ENCODE measurements at places on chromosomes 16 and 17.
A peak's percentile ranks its signal among the peaks of the same experiment; 100 is the strongest.

- no peak for DNase-seq
Measured at GRCh38 chr17:45761957-45762565, 22.1 kb upstream of the CRHR1 start.

- DNase-seq = peak; percentile 36
Measured at GRCh38 chr16:86462334-86463084, 47.8 kb upstream of the FOXF1 start.

GRCh38 chr16:50908468-50908867 is 166.6 kb downstream of the CYLD start:
- no peak for DNase-seq

- DNase-seq = peak; percentile 59
Measured at GRCh38 chr16:1414532-1415260, at the start of gene UNKL. Gene UNKL, minus strand, starts transcription at chr16:1414704. Its CDS starts 13 bp downstream, at chr16:1414691.

DNA sequence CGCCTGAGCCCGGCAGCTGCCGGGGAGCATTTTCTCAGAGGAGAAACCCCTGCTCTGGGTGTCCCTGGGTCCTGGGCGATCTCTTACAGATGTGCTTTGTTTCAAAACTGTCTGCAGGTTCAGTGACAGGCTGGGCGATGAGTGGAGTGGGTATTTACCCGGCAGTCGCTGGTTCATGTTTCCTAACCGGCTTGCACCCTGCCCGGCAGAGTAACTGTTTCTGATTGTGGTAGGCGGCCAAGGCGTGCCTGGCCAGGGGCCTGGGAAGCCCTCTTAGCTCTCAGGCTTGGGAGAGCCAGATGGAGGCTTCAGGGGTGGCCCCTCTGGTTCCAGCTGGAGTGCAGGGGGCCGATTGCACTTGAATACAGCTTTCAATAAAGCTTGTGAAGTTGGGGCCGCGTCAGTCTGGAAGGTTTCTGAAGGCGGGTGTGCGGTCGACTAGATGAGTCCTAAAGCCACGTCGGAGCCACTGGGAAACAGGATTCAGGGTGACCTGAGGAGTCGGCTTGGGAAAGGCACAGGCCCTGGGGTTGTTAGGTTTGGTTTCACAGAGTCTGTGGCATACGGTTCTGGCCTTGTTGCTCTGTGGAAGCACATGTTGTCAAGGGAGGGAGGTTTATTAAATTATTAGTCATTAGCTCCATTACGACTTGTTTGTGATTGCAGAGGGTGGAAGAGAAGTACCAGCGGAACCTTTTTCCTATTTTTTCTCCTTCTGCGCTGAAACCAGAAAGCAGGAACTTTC is 1.4 kb downstream of the BAIAP2 start:
- DNase-seq = no peak

DNA sequence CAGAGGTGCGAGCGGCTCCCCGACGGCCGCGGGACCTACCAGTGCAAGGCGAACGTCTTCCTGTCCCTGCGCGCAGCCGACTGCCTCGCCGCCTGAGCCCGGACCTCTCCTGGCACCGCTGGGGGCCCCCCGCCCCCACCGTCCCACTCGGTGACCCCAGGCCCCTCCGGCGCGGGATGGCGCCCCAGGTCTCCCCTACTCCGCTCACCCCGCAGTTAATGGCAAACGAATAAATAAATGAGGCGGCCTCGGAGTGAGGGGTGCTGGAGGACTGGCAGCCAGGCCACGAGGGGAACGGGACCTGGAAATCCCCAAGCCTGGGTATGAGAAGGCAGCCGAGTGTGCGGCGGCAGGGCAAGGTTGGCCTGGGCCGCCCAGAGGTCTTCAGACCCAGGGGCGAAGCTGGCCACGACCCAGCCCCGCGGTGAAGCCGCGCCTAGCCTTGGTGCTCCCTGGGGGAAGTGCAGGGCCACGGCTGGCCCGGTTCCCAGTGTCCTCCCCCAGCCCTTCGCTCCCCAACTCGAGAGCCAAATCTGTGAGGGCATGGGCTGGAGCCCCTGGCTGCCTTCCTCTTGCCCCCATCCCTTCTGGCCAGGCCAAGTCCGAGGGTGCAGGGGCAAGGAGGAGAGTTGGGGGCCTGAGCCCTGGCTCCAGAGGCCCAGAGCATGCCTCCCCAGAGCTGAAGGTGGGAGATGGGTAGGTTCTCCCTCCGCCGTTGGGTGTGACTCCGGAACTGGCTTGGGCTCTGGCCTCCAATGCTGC is 796 bp downstream of the NPB start:
- DNase-seq = no peak

DNA sequence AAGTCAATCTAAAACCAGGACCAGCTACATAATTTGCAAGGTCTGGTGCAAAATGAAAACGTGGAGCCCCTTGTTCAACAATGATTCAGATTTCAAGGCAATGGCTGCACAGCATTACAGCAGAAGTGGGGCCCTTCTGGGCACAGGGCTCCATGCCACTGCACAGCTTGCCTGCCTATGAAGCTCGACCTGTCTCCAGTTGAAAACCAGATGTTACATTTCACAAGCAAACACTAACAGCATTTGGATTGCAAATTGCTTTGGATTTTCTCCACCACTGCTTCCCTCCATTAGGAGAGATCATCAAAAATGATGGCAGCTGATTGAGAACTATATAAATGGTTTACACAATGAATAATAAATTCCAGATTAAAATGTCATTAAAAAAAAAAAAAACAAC is 551.4 kb upstream of the ZFHX3 start:
- DNase-seq = no peak

DNA sequence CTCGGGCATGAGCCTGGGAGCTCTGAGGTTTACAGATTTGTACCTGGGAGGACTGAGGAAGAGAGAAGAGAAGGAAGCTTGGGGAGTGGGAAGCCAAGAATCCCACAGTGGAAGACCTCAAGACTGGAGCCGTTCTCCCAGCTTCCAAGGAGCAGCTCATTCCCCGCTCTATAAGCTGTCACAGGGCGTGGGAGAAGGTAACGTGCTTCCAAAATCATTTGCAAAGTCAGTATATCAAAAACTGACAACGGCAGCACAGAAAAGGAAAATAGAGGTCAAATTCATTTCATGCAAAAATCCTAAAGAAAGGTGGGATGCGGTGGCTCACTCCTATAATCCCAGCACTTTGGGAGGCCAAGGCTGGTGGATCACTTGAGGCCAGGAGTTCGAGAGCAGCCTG is 7.8 kb downstream of the PIK3R5 start:
- DNase-seq = no peak

- peak; percentile 100 for DNase-seq
Measured at GRCh38 chr16:54080524-54081008, 206.0 kb downstream of the IRX3 start.

- no peak for DNase-seq
Measured at GRCh38 chr17:80337195-80337895, 76.7 kb downstream of the RNF213 start.

GRCh38 chr16:35862242-35862641 is 2402.8 kb downstream of the TP53TG3F start:
- DNase-seq = no peak

GRCh38 chr16:66878067-66878466 is 2.2 kb upstream of the PDP2 start:
- DNase-seq = peak; percentile 28

- DNase-seq = peak; percentile 74
Measured at GRCh38 chr16:24609740-24610415, 70.5 kb downstream of the RBBP6 start.

- no peak for DNase-seq
Measured at GRCh38 chr17:42305543-42306384, 17.5 kb downstream of the STAT5A start.

DNA sequence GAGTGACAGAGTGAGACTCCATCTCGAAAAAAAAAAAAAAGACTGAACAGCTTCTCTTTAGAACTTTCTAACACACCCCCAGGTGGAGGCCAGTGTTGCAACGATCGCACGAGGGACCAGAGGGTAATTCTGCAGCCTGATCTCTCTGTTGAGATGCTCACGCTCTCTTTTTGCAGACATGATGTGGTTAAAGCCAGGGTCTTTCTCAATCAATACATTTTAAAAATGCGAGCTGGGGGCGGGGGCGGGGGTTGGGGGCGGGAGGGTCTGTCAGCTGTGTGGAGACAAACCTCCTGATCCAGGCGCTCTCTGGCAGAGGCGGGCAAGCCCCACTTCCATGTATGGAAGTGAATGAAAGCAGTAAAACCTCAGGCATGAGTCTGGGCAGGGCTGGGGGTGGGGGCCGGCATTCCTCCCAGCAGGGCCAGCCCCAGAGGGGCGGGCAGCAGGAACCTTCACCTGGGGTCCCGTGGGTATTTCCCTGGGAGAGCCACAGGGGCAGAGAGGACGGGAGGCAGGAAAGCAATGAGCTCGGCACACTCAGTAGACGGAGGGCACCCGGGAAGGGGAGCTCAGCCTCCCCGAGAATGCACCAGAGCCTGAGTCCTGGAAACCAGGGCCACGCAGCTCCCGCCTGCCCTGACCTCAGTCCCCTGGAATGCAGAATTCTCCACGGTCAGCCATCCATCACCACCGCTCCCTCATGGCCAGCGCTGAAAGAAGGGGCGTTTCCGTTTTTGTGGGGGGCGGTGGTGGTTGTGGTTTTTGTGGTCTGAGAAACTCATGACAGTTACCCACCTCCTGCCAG is 28.0 kb downstream of the NXN start:
- peak; percentile 86 for DNase-seq

GRCh38 chr17:63349478-63350000 is 96.6 kb downstream of the CYB561 start:
- DNase-seq = no peak

GRCh38 chr17:78596871-78597764 is 19.9 kb upstream of the DNAH17 start:
- no peak for DNase-seq

- peak; percentile 65 for DNase-seq
Measured at GRCh38 chr17:61260071-61260797, 139.4 kb upstream of the TBX2 start.

DNA sequence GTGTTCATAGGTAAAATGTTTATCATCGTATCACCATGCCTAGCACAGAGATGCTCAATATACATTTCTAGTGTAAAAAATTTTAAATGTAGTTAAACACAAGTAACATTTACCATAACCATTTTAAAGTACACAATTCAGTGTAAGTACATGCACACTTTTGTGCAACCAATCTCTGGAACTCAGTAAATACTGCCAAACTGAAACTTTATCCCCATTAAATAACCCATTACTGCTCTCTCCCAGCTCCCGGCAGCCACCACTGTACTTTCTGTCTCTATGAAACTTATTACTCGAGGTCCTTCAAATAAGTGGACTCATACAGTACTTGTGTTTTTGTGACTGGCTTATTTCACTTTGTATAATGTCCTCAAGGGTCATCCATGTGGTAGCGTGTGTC is 29.0 kb downstream of the RMI2 start:
- DNase-seq = no peak

GRCh38 chr17:50352693-50353599 is 7.0 kb downstream of the XYLT2 start:
- no peak for DNase-seq

DNA sequence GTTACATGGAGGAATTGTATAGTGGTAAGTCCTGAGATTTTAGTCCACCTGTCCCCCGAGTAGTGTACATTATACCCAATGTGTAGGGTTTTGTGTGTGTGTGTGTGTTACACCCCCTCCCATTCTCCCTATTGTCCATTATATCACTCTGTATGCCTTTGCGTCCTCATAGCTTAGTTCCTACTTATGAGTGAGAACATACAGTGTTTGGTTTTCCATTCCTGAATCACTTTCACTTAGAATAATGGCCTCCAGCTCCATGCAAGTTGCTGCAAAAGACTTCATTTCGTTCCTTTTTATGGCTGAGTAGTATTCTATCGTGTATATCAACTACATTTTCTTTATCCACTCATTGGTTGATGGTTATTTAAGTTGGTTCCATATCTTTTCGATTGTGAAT is 635 bp upstream of the FA2H start:
- DNase-seq = no peak

DNA sequence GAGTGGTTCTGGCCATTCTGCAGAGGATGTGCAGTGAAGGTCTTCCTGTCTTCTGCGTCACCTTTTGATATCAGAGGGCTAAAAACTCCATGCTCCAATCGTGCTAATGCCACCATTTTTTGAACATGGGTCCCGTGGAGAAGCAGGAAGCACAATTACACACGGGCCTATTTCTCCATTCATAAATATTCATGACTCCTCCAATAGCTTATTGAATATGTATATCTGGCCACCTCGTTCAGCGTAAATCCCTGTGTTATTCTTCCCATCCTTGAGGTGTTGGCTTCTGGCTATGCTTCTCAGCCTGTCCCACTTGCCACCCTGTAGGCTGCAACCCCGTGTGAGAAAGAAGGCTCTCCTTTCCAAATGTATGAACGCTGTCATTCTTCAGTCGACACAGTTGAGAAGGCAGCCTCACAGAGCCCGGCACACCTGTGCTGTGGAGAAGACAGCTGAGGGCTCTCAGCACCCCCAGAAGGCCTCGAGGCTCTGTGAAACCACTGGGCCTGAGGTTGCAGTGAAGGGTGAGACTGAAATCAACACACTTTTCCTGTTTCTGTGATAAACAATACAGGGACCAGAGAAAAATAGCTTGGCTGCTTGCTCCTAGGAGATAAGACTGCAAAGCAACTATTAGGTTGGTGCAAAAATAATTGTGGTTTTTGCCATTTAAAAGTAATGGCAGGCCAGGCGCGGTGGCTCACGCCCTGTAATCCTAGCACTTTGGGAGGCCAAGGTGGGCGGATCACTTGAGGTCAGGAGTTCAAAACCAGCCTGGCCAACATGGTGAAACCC is 4.9 kb upstream of the ANKRD40CL start:
- DNase-seq = no peak

DNA sequence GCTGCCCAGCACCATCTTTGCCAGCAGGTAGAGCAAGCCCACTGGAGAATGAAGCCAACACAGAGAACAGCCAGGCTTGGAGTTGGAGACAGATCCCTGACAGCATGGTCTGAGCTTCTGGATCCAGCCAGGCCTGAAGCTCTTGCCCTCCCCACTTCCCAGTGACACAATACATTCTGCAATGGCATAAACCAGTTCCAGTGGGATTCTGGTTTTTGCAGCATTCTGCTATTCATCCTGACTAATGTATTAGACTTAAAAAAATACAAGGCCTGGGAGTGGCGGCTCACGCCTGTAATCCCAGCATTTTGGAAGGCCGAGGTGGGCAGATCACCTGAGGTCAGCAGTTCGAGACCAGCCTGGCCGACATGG is 40.6 kb upstream of the LITAF start:
- DNase-seq = no peak

GRCh38 chr16:8859913-8860881 is 8.6 kb downstream of the CARHSP1 start:
- peak; percentile 91 for DNase-seq

- no peak for DNase-seq
Measured at GRCh38 chr16:83968306-83968851, 335 bp downstream of the NECAB2 start.

DNA sequence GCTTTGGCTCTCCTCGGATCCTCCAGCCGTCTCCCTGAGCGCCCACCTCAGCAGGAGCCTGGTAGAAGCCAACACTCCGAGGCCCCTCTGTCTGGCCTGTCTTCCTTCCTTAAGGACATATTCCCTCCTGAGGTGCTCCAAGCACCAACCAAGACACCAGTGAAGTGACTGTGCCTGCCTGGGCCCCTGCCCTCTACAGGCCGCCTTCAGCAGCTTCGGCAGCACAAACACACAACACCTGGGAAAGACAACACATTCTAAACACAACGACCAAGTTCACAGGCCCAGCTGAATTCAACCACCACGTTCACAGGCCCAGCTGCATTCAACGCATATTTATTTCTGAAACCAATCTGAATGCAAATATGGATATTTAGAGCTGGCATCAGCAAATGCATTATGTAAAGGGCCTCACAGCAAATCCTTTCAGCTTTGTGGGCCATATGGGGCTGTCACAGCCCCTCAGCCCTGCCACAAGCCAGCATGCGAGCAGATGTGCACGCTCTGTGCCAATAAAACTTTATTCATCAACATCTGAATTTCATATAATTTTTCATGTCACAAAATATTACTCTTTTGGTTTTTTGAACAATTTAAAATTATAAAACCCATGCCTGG is 12.2 kb downstream of the GALNS start:
- no peak for DNase-seq

- DNase-seq = peak; percentile 54
Measured at GRCh38 chr16:66127459-66128370, 238.8 kb upstream of the CDH5 start.
